ENCODE measurements at places on chromosomes 7 and 10.
A peak's percentile ranks its signal among the peaks of the same experiment; 100 is the strongest.

DNA sequence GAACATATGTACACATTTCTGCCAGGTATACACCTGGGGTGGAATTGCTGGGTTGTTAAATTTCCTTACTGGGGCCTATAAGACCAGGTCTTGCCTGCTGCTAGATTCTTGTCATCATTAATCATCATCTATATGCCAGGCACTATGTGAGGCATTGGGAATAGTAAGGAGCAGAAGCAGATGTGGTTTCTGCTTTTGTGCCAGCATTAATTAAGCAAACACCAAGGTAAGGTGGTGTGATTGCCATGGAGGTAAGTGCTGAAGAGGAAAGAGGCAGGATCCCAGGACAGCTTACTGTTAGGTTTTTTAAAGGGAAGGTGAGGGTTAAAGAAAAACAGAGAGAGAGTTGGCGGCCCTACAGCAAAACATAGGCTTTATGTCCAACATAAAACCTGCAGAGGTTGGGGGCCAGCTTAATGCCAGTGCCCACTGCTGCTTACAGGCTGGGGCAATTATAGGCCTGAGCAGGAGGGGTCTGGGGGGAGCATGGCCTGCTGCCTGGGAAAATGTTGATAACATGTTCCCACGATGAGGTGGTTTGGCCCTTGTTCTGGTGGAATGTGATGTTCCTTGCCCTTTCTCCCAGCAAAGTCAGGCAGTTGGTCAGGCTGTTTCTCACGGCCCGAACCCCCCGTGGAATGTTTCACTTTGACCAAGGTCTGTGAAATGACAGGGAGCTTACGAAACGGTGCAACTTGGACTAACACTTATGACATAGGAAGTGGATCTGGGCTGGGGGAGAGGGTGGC, 93.9 kb downstream of the RBM20 start:
- no peak for DNase-seq

DNA sequence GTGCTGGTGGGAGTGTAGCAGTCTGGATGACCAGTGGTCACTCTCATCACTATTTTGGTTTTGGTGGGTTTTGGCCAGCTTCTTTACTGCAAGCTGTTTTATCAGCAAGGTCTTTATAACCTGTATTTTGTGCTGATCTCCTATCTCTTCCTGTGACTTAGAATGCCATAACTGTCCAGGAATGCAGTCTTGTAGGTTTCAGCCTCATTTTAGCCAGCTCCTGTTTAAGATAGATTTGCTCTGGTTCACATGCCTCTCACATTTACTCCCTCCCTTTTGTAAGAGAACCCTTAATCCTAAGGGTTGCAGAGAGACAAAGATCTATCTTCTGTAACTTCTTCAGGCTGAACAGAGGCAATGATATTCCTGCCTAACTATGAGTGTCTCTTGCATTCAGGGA, 51.2 kb upstream of the INHBA start:
- DNase-seq: no peak

DNA sequence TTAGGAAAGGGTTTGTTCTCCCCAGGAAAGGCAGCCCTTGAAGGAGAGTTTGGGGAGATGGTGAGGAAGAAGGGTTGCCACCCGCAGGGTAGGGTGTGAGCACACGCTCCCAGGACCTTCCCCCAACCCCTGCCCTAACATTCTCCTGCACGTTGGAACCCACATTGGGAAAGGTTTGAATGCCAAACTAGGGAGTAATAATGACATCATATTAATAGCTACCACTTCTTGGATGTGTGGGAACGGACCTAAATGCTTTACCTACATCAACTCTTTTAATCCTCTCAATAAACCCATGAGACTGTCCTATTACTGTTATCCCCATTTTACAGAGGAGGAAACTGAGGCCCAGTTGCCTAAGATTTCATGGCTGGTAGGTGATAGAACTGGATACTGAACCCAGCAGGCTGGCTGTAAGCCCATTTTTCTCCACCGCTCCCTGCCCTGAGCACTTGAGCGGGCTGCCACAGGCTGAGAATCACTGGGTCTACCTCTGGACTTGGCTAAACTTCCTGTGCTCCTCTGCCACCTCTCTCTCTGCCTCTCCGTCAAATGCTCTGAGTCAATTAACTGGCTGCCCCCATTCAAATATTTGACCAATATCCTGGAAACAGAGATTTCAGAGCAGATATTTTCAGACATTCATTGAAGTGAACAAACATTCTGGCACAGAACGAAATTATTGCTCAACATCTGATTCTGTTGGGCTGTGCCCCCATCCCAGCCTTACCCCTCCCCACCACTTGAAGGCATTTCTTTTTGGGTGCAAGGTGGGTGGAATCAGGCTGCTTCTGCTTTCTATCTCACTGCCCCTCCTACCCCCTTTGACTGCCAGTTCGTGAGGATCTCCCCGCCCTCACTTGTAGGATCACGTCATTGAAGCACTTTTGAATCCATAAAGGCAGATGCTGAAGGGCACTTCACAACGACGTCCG, 129.7 kb downstream of the C10orf105 start:
- peak; percentile 9 for DNase-seq

- DNase-seq: no peak
These were observed 13.8 kb downstream of the PSAP start for GRCh38 chr10:71837098-71837827.

- DNase-seq: no peak
These were observed 42.2 kb downstream of the MAD1L1 start for GRCh38 chr7:2190531-2190930.

- no peak for DNase-seq
These were observed 244.7 kb upstream of the RHOBTB1 start for GRCh38 chr10:61188691-61189090.

GRCh38 chr7:16062269-16062668, 359.1 kb downstream of the CRPPA start:
- DNase-seq: no peak

- peak; percentile 43 for DNase-seq
These were observed 32.0 kb upstream of the HABP2 start for GRCh38 chr10:113520690-113521474.

- DNase-seq: no peak
These were observed 82.3 kb downstream of the DAGLB start for GRCh38 chr7:6365451-6365850.

- DNase-seq: no peak
These were observed 9.7 kb downstream of the RBP3 start for GRCh38 chr10:47357911-47358310.

GRCh38 chr7:129218514-129219062, 6.2 kb upstream of the AHCYL2 start:
- DNase-seq: no peak

GRCh38 chr7:133082390-133082766, 488 bp upstream of the CHCHD3 start:
- DNase-seq: no peak

DNA sequence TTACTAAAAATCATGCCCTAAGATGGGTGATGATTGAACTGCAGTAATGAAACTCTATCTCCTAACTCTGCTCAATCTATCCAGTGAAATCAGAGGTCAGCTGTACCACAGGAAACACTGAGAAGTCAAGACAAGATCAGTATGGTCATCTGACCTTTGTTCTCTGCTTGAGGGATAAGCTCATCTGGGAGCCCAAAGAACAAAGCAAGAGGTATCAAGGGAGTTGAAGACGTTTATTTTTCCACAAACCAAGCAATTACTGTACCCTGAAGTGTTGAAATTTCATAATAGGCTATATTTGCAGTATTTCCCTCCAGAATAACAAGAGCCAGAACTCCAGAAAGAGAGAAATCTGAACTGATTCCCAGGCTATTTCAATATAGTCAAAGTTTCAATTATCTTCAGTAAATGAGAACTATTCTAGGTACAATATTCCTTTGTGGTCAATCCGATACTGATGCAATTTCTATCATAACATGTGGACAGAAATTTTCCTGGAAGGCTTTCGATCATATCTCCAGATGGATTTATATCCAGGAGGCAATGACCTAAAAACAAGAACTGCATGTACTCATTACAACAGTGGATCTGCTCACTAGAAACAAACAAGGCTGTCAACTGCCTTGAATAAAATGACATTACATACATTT, 345.3 kb downstream of the TNS3 start:
- no peak for DNase-seq

DNA sequence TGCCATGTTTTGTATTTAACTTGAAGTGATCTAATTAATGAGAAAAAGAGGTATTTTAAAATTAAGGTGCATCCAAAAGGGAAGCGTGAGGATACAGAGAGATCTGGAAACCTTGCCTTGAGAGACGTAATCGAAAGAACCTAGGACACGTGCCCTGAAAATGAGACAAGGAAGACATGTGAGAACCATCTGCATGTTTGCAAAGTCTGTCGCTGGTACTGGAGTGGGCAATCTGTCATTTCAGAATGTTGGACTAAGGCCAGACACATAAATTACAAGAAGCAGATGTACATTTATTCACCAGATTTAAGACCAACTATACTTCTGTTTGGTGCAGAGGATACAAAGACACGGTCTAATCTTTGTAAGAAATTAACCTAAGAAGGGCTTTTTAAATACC, 9.2 kb downstream of the AGR2 start:
- no peak for DNase-seq

DNA sequence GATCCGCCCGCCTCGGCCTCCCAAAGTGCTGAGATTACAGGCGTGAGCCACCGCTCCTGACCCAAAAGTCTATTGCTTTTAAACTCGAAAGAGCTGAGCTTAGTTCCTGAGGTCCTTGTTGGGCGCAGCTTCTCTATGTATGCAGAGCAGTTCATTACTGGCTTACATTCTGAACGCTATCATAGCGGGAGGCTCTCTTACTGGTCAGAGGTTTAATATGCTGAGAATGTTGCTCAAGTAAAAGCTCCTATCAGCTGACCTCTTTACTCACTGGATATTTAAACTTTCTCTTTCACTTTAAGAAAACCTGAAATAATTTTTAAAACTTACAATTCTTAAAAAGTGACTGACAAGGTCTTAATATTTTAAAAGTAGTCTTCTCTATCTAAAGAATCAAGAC, 160.8 kb upstream of the WNT16 start:
- DNase-seq: no peak

DNA sequence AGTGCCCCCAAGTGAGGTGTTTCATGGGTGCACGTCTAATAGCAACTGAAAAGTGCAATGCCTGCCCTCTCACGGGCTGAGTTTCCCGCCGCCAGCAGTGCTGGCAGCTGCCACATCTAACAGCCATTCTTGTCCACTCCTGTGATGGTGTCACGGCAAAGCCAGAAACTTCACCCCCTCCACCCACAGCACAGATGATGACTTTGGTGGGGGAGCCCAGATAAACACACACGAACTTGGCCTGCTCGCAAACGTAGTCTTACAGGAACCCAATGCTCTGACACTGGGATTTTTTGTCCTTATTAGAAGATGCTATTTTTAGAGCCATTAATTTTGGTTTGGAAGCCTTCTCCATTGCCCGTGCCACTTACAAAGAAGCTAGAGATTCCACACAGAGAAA, 26.7 kb downstream of the CPXM2 start:
- no peak for DNase-seq

GRCh38 chr10:111103196-111103840, 26.5 kb downstream of the ADRA2A start:
- DNase-seq: no peak

GRCh38 chr7:75740846-75741497, 2.2 kb upstream of the HIP1 start:
- DNase-seq: peak; percentile 80

GRCh38 chr10:50396491-50397311, 145.4 kb upstream of the ASAH2 start:
- DNase-seq: no peak

DNA sequence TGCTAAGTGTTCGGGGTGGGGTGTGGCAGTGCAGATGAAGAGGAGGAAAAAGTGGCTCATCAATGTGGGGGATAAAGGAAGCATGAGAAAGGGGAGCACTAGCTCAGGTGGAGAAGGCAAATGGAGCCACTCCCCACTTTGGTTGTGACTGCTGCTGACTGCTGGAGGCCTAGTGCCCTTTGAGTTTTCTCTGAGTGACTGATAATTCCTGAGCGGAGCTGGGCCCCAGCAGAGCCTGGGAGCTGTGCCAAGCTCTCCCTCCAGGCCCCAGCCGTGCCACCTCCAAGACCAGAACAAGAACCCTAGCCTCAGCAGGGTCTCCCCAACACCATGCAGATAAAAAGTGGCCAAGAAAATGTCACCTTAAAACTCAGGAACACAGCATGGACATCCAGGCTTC, 9.7 kb upstream of the RASSF4 start:
- no peak for DNase-seq

GRCh38 chr10:132300582-132300981, 7.2 kb downstream of the STK32C start:
- no peak for DNase-seq

GRCh38 chr10:16232441-16232840, 204.4 kb upstream of the PTER start:
- DNase-seq: no peak

DNA sequence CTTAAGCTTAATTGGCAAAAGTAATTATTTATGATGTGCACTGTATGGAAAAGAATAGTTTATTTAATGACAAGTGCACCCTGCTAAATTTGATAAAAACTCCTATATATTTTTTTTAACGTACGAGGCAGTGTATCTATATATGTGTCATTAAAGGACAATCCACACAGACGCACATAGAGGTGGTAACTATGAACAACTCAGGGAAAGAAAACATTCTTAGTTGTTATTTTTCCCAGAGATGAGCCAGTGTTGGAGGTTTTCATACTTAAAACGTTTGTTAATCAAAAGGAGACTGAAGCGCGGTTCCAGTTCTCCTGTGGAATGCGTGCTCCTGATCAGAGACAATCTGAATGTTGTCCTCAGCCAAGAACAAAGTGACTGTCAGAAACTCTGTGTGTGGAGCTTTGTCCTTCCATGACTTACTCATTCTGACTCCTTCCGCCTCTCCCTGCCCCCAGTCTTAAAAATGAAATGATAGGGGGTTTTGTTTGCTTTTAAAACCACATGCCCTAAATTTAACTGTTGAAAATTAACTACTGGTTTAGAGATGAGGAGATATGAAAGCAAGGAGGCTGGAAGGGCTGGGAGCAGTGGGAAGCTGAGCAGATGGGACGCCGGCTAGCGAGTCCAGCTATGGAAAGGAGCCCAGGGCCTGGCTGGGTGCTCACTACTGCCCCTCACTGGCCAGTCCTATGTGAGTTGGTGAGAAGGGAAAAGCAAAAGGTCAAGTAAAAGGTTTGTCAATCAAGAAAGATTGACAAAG, 99.6 kb downstream of the SVIL start:
- DNase-seq: no peak

- DNase-seq: no peak
These were observed 8.1 kb downstream of the HHEX start for GRCh38 chr10:92697663-92698511.
